Activated CD4-positive, alpha-beta memory T cell treated with anti-CD3 and anti-CD28 coated beads for 36 hours (primary cell): ENCODE measurements at places on chromosomes 7 and 10.
A peak's percentile ranks its signal among the peaks of the same experiment; 100 is the strongest.

DNA sequence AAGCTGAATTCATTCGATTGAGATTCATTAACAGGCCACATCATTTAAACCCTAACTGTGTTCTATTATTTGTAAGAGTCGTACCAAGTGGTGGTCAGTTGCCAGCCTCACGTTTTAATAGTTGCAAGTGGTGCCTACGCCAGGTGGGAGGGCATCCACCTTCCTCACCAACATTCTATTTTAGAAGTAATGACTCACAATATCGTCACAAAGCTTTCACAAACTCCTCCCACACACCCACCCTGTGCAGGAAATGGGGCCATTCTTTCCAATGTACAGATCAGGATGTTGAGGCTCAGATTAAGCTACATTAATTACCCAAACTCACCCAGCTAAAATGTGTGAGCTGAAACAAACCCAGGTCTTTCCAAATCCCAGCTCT lies 77.3 kb upstream of the SAMD8 start:
- peak; percentile 79 for DNase-seq

- DNase-seq = peak; percentile 73
These were observed 94.9 kb upstream of the IKZF1 start for GRCh38 chr7:50209461-50210135.

- DNase-seq = no peak
These were observed 879.5 kb downstream of the SORCS1 start for GRCh38 chr10:106284802-106285587.

- DNase-seq = peak; percentile 93
These were observed 78.9 kb downstream of the MKI67 start for GRCh38 chr10:128047351-128047750.

GRCh38 chr7:108270385-108271015 lies 140.3 kb upstream of the LAMB4 start:
- DNase-seq = no peak

- no peak for DNase-seq
These were observed 101.5 kb upstream of the GPR26 start for GRCh38 chr10:123564631-123565030.

- no peak for DNase-seq
These were observed 591.5 kb downstream of the AUTS2 start for GRCh38 chr7:70189776-70190175.

DNA sequence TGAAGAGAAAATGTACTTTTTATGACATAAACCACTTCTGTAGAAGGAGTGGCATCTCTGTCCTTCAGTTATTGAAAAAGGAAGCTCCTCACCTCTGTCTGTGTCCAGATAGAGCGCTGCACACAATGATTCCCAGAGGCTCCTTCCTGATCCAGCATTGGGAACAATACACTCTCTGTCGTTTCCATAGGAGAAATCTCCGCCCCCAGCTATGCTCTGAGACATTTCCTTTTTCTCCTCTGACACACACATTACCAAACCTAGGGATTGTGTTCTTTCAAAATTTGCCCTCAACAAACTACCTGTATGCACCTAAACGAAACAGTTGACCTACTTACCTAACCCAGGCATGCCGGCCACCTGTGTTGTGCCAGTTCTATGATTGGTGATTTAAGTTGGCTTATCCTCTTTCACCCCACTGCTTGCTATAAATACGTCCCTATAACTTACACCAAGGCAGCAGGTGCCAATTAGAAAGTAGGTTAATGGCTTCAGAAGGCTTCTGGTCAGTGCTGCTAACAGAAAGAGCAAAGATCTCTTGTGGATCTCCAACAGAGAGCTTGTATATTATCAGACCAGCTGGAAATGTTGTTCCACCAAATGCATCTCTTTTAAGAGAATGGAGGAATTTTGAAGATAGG lies 140.1 kb upstream of the JCAD start:
- no peak for DNase-seq

DNA sequence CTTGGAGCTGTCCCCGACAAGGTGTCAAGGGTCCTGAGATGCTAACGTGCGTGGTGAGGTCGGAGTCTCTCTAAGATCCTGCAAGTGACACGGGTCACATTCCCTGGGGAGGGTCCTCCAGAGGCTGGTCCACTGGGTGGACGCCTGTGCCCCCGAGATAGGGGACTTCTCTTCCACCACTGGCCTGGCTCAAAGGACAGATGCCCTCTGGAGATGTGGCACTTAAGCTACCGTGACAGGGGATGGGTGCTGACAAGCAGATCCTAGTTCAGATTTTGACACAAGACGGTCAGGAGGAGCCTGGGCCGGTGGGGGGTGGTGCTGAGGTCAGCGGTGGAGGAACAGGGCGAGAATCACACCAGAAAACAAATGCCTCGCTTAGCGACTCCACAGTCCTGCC lies 178.0 kb downstream of the ADARB2 start:
- DNase-seq = no peak
